ENCODE measurements at places on chromosomes 11 and 22.
A peak's percentile ranks its signal among the peaks of the same experiment; 100 is the strongest.

GRCh38 chr11:65185869-65186341 lies 4.2 kb downstream of the CAPN1 start:
- DNase-seq = no peak

DNA sequence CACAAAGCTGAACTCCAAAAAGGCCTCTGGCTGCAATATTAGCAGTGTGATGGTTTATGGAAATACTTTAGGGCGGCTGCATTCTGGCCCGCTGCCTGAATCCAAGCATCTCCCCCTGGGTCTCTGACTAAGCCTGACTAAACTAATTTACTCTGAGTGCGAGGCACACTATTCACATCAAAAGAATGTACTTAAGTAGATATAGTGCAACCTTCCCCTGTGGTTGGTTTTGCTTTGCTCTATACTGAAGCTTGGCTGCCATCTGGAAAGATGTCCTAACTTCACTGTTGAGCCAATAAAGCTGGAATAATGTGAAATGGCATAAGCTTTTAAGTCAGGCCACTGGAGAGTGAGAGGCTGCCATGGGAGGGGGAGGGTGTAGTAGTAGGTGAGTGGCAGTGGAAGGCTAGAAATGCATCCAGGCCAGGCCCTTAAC lies 321.6 kb downstream of the AASDHPPT start:
- DNase-seq = peak; percentile 59

DNA sequence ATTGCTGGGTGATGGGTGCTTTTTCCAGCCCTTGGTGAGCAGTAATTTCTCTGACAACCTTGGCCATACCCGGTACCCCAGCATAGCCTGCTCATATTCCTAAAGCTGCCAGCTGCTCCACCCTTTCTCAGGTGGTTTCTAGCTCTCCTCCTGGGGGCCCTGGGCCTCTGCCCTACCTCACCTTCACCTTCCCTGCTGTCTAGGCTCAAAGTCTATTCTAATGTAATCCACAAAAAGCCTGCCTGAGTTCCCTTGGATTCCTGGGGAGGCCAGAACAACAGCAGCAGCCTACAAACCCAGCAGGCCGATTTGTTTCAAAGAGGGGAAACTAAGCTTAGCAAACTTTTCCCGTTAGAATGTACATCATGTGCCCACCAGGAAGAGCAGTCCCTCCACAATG lies 117.6 kb downstream of the DSCAML1 start:
- no peak for DNase-seq

DNA sequence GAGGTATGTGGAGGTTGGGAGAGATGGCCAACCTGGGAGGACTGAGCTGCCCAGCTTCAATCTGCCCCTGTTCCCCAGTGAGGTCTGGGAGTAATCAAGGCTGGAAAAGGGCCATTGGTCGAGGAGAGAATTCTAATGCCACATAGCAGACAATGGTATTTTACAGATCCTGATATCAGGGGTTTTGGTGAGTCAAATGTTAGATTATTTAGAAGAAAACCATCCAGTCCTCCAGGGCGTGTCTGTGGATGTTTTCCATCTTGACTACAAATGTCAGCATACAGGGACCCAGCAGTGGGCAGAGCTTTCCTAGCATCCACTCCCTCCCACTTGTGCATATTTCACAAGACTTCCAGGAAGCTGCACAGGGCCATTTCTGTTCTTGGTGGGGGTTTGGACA lies 107.9 kb downstream of the SCN3B start:
- no peak for DNase-seq

DNA sequence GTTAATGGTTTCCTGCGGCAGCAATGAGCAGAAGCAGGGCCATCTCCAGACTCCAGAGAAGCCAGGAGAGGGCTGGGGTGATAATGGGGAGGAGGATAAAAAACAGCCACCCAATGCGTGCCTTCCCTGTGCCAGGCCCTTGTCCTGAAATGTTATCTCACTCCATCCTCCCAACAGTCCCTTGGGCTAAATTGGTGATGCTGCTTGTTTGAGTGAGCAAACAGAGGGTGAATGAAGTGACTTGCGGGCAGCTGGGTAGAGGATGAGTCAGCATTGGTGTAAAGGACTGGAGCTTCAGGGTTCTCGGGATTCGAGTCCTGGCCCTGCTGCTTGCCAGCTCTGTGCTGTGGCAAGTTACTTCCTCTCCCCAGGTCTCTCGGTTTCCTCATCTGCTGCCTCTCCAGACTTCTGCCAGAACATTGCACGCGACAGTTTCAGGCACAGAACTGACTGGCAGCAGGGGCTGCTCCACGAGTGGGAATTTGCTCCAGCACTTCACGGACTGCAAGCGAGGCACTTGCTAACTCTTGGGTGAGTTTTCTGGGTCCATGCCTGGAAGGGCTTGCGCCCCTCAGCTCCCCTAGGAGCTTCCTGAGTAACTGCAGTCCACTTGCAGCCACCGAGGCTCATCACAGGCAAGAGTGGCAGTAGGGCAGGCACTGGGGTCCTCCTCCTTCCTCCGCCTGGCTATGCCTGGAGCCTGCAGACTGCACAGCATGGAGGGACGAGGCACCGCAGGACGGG lies at the start of gene P2RY6:
P2RY6 (plus strand) TSS at position 403 of the 744 bp plus-strand sequence. CDS start 24,181 bp downstream, outside the sequence.
- no peak for DNase-seq

DNA sequence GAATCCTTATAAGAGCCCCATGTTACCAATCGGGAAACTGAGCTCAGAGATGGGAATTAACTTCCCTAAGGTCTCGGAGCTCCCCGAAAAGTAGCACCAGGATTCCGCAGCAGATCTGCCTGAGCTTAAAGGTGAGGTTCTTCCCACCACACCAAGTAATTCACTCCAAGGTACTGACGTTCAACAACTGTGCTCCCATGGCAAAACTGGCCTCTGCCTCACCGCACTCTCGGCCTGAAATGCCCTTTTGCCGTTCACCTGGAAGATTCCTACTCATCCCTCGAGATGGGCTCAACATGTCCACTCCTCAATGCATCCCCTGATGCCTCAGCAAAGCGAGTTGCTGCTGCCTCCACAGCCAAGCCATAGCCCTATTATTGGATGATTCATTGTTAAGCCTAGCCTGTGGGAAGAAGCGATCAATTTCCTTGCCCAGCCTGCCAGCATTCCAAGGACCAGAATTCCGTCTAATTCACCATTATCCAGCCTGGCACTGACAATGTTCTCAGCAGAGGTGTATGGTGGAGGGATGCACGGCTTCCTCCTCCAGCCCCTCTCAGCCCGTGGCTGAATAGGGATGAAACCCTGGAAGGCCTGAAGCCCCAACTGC lies 4.2 kb downstream of the PLAAT3 start:
- no peak for DNase-seq

- DNase-seq = no peak
Observed at GRCh38 chr11:129930743-129931142, 35.4 kb upstream of the NFRKB start.

GRCh38 chr11:126924376-126925040 lies 76.1 kb downstream of the KIRREL3 start:
- no peak for DNase-seq

DNA sequence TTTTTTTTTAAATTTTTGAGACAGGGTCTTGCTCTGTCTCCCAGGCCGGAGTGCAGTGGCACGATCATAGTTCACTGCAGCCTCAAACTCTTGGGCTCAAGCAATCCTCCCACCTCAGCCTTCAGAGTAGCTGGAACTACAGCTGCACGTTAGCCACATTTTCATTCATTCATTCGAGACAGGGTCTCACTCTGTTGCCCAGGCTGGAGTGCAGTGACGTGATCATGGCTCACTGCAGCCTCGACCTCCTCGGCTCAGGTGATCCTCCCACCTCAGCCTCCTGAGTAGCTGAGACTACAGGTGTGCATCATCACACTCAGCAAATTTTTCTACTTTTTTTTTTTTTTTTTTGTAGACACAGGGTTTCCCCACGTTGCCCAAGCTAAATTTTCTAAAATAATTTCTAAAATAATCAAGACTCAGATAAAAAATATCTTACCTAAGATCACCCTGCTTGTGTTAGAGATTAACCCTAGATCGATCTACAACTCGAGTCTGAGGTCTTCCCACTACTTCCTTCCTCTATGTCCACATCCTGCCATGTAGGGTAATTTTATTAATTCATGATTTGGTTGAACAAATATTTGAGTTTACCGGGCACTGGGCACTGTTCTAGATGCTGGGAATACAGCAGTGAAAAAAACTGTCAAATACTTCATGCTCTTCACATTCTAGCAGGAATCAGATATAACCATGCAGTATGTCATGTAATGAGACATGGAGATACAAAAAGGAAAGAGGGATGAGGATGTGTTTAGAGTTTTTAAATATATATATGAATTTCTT lies 15.1 kb downstream of the EIF4G2 start:
- no peak for DNase-seq

DNA sequence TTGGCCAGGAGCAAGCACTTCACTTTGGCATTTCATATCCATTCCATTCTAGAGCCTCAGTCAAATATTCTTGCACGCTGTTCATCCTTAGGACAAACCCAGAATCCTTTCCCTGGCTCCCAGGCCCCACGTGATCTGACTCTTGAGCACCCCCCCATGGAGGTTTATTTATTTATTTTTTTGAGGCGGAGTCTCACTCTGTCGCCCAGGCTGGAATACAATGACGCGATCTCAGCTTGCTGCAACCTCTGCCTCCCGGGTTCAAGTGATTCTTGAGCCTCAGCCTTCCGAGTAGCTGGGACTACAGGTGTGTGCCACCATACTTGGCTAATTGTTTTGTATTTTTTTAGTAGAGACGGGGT lies 12.7 kb upstream of the TSGA10IP start:
- peak; percentile 28 for DNase-seq

DNA sequence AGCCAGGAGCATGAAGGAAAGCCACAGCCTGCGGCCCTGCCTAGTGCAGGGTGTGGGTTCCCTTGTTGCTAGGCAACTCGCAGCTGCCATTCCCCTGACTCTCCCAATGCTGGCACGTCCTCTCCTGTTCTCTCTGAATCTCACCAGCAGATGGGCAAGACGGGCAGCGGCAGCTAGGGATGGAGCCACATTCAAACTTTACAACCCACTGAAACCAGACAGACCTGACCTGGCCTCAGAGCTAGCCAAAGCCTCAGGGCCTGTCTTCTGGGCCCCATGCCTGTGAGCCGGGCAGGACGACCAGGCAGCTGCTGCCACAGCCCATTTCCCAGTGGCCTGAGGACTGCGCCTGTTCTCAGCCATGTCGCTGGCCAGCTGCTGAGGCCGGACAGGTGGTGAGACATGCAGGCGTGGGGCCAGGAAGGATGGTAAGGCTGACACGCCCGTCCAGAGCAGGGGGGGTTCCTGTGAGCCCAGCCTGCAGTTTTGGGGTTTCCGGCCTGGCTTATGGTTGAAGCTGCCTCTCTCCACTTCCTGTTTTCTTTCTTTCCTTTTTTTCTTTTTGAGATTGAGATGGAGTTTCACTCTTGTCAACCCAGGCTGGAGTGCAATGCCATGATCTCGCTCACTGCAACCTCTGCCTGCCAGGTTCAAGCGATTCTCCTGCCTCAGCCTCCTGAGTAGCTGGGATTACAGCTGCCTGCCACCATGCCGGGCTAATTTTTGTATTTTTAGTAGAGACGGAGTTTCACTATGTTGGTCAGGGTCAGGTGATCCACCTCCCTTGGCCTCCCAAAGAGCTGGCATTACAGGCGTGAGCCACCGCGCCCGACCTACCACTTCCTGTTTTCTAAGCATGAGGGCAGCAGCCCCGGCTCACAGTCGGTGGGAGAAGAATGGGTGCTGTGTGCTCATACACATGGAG lies 4.1 kb downstream of the SUN2 start:
- DNase-seq = no peak

GRCh38 chr11:47160753-47161133 lies 15.9 kb downstream of the ARFGAP2 start:
- DNase-seq = no peak

- DNase-seq = no peak
Observed at GRCh38 chr22:38649841-38650522, 6.2 kb downstream of the FAM227A start.

DNA sequence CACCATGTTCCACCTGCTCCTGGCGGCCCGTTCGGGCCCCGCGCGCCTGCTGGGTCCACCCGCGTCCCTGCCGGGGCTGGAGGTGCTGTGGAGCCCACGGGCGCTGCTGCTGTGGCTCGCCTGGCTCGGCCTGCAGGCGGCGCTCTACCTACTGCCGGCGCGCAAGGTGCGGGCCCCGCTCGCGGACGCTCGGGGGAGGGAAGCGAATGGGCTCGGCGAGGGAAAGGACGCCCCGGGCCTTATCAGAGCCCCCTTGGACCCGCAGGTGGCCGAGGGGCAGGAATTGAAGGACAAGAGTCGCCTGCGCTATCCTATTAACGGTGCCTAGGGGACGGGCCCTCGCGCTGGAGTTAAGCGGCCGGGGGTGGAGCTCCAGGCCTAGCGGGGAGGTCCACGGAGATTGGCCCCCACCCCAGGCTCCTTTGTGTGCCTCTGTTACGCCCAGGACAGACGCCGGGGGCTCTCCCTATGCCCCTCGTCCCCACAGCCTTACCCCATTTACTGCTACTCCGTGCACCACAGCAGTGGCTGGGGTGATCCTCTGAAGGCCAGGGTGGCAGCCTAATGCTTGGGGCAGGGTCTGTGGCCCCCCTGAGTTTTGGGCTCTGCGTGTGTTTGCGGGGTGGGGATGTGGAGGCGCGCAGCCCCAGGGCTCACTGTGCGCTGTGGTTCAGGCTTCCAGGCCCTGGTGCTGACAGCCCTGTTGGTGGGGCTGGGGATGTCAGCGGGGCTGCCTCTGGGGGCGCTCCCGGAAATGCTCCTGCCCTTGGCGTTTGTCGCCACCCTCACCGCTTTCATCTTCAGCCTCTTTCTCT lies 1.1 kb downstream of the TM7SF2 start:
- DNase-seq = peak; percentile 89

GRCh38 chr11:96798445-96798844 lies 408.6 kb downstream of the JRKL start:
- no peak for DNase-seq

- no peak for DNase-seq
Observed at GRCh38 chr11:114083391-114084252, 24.1 kb downstream of the ZBTB16 start.

DNA sequence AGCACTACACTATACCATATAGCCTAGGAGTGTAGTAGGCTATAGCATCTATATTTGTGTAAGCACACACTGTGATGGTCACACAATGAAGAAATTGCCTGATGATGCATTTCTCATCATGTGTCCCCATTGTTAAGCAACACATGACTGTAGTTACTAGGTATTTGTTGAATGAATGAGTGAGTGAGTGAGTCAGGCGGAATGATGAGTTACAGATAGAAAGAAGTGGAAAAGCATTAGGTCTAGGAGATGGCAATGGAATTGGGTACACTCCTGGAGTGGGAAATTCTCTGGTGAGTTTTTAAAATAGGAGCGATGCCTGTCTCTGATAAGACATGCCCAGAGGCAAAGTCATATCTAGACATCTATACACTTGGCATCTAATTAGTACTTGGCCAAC lies 160.5 kb upstream of the TBCEL start:
- DNase-seq = no peak

GRCh38 chr11:17985517-17985916 lies 27.3 kb downstream of the SERGEF start:
- DNase-seq = no peak
